NT2/D1 (cell line): ENCODE measurements at places on chromosomes 3 and 15.

GRCh38 chr15:90496791-90497190, 32.9 kb upstream of the CRTC3 start:
- no peak for DNase-seq

DNA sequence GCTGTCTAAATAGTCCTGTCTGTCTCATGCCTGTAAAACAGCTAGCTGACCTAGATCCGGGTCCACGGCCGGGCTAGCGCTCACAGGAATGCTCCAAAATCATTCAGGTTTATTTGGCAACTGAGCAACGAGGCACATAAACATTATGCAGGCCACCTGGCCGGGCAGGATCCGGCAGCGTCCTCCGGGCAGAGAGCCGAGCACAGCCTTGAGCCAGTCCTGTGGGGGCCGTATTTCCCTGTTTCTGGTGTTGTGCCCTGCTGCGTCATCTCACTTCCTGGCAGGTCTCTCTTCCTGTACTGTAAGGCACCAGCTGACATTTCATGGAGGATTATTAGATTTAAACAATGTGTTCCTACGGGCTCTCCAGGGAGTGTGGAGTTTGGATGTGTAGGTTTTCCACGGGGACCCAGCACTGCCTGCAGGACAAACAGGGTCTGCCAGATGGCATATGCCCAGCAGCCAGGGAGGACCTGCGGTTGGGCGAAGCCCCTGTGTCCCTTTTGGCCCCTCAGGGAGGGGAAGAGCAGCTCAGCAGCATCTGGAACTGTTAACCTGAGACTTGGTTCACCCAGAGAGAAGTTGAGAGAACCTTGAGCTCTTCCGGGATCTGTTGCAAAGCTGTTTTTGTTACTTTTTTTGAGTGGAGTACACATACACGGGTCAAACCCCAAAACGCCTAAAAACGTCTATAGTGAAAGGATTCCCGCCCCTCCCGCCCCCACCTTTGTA, 16.6 kb upstream of the LRRK1 start:
- DNase-seq: no peak

DNA sequence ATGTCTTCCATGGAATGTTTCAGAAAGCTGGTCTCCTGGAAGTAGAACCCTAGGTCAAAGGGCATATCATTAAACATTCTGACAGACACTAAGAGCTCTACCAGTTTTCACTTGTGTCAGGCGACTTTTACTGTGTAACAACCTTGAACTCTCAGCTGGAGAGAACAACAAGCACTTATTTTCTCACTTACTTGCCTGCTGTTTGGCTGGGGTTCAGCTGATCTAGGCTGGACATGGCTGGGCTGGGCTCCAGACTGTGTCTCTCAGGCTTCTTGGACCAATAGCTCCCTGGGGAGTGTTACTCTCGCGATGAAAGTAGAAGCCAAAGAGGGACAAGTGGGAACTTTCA, 527.3 kb downstream of the SHQ1 start:
- DNase-seq: no peak

DNA sequence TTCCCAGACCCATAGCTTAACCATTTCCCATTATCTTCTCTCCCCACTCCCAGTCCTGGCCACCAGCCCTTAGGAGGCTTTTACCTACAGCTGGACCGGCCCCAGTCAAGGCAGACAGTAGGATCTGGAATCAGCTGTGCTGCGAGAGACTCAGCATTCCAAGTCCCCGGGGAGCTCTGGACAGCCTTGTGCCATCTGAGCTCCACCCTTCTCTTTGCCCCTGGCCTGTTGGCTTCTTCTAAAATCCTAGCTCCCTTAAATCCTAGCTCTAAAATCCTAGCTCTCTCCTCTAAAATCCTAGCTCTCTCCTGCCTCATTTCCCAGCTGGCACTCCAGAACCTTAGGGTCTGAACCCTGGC, 21.3 kb downstream of the MEGF11 start:
- DNase-seq: no peak

GRCh38 chr15:31953478-31953877, 76.8 kb upstream of the CHRNA7 start:
- no peak for DNase-seq

GRCh38 chr15:29774900-29775299, 47.4 kb downstream of the TJP1 start:
- no peak for DNase-seq

- DNase-seq: no peak
These were observed 41.3 kb downstream of the MEIS2 start for GRCh38 chr15:37059086-37059485.

GRCh38 chr3:185711255-185711870, 113.5 kb downstream of the IGF2BP2 start:
- no peak for DNase-seq

GRCh38 chr3:10783360-10784351, 32.4 kb upstream of the SLC6A11 start:
- DNase-seq: no peak

DNA sequence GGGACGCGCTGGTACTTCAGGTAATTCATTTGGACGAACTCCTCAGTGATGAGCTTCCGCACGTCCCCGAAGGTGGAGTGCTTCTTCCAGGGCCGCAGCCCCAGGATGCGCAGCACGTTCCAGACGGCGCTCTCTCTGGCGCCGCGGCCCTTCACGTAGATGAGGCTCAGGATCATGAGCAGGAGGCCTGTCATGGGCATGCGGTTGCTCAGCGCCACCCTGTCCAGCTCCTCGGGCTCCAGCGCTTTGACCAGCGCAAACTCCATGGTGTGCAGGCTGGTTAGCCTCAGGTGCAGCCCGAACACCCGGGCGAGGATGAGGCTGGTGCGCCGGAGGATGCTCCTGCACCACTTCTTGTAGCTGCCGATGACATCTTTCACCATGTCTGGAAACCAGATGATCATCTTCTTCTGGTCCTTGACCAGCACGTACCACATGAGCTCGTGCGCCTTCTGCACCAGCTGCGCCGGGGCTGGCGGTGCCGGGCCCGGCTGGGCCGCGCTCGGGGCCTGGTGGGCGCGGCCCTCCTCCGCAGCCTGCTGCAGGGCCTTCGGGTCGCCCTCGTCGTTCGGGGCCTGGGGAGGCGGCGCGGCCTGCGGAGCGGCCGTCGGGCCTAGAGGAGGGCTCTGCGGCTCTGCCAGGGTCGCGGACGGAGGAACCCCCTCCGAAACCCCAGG, 501 bp downstream of the NDN start:
- DNase-seq: no peak

DNA sequence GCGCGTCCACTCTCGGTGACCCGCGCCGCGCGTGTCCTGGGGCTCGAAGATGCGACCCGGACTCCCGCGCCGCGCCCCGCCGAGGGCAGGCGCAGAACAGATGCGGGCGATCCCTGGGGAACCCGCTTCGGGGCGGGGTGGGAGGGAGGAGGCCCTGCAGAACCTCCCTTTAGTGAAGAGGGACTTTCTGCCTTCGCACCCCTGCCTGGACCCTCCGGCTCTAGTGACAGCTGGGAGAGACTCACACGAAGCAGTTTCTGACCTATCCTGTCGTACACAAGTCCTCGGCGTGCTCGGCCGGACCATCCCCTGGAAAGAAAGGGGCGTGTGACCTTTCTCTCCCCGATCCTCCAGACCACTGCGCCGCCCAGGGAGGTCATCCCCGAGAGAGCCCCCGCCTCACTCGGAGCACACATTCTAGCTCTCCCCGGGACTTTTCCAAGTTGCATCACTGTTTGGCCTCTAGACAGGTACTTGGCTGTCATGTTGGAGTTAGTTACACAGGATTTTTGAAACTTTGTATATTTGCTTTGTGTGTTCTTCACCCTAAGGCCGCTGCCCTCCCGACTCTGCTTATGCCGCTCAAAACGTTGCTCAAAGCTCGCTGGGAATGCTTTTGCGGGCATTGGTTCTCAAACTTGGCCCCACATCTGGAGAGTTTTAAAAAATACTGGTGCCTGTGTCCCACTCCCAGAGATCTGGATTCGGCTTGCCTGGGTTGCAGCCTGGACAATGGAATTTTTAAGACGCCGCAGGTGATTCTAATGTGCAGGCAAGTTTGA, 582 bp downstream of the CGNL1 start:
- no peak for DNase-seq

DNA sequence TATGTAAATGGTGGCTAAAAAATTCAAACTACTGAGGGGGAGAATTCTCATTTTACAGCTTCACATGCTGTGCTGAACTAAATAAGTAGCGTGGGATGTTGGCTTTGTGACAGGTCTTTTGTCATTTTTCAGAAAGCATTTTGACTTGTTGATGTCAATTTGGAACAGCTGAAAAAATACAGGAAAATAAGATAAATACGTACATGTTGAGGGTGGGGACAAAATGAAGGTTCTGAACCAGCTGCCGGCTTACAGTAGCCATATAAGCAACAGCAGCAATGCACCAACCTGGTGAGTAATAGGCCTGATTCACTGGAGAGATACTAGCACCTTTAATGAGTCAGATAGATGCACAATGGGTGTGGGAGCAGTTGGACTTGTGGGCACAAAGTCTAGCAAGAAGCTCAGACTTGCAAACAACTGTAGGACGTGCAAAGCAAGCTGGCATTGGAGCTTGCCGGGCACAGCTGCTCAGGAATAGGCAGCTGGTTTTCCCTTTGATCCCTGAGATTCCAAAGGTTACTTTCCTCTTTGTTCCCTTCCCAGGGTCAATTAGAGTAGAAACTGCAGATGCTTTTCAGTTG, 12.9 kb downstream of the B3GNT5 start:
- no peak for DNase-seq

GRCh38 chr15:59367022-59367451, 5.6 kb downstream of the MYO1E start:
- DNase-seq: no peak

- DNase-seq: no peak
These were observed 18.2 kb upstream of the PRKCI start for GRCh38 chr3:170204023-170204472.

DNA sequence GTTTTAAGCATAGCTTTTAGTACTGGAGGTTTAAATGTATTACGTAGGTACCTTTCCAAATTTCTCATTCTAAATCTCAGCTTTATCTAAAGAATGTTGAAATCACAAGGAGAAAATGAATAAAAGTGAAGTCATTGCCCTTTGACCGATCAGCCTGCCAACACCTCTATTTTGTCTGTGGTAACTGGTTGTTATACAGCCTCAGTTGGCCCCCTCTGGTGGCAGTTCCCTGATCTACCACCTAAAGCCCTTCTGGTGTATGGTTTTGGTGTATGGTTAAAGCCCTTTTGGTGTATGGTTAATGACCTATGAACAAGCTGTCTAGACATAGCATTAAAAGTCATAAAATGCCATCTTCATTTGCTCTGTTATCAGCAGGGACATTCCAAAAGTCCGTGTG, 378.2 kb upstream of the AZI2 start:
- peak; percentile 42 for DNase-seq

GRCh38 chr3:184559336-184559735, 2.2 kb upstream of the EPHB3 start:
- no peak for DNase-seq

- no peak for DNase-seq
These were observed 98.7 kb upstream of the BFSP2 start for GRCh38 chr3:133301194-133301593.

DNA sequence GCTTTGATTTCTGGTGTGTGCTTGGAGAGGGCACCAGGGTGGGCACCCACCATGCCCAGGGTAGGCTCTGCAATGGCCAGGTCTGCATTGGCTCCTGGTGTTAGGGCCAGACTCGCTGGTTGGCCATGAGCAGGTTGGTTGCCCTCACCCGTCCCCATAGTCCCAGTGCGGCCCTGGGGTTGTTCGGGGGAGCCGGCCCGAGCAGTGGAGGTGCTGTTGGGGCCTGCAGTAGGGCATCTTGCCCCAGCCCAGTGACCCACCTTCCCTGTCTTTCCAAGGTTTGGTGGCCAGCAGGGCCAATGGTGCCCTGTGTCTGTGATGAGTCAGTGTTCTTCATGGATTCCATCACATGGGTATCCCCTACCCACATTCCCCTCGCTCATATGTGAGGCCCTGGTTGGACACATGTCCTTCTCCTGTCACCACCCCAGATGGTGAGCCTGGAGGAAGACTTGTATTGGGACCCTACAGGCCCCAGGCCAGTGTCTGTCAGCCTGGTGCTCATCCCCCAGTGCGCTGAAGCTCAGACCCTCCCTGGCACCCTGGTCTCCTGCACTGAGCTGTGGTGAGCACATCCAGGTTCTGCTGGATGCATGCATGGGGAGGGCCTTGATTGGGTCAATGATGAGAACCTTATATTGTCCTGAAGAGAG, 190.1 kb downstream of the UBE3A start:
- DNase-seq: no peak

DNA sequence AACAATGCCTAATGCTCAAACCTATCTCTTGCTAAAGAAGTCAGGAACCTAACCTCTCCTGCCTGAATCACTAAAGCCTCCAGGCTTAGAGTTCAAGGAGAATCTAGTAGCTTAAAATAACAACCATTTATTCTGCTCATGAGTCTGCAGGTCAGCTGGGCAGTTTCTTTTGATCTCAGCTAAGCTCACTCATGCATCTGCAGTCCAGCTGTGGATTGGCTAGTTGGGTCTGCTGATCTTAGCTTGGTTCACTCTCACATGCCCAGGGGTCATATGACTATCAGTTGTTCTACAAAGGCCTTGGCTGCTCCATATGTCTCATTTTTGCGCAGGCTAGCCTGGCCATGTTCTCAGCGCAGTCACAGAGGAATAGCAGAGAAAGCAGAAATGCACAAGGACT, 109.2 kb upstream of the STT3B start:
- DNase-seq: no peak

DNA sequence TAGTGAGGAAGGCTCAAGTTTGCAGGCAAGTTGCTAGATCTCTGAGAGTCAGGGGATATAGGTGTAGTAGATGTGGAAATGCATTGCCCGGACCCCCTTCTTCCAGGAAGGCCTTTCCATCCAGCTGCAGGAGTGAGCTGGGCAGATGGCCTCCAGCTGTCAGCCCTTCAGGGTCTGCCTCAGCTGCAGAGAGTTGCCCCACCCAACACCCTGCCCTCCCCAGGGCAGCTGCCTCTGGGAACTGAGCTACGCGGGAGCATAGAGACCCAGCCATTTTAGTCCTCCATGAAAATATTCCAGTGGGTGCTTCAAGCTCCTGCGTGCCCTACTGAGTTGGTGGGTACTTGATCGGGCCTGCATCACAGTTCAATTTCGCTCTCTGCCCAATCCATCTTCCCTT, 29.6 kb downstream of the SPG21 start:
- DNase-seq: no peak

DNA sequence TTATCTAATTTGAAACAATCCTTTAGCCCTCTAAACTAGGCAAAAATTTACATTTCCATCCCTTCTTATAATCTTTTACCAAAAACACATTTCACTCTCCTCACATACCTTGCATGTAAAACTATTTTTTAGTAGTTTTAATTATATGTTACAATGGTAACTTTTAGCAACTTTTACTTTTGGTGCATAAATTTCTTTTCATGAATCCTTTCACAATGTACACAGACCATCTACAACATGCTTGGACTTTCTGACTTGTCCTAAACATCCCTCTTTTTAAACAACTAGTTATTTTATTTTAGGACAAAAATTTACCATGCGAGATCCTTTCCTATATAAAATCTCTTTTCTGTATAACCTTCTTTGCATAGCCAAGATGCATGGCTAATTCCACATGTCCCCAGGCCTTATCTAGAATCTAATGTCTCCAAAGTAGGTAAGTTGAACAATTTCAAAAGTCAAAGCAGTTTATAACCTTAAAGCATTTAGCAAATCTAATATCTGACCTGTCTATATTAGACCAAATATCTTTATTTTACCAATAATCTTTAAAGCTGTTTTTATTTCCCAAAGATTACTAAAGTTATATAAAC, 14.4 kb upstream of the ALDH1L1 start:
- no peak for DNase-seq

- DNase-seq: no peak
These were observed 191.6 kb upstream of the STT3B start for GRCh38 chr3:31341130-31341529.
